ENCODE measurements at places on chromosomes 16 and 17.
A peak's percentile ranks its signal among the peaks of the same experiment; 100 is the strongest.

- DNase-seq: peak; percentile 72
Observed at GRCh38 chr17:43412166-43412565, 13.4 kb downstream of the ARL4D start.

DNA sequence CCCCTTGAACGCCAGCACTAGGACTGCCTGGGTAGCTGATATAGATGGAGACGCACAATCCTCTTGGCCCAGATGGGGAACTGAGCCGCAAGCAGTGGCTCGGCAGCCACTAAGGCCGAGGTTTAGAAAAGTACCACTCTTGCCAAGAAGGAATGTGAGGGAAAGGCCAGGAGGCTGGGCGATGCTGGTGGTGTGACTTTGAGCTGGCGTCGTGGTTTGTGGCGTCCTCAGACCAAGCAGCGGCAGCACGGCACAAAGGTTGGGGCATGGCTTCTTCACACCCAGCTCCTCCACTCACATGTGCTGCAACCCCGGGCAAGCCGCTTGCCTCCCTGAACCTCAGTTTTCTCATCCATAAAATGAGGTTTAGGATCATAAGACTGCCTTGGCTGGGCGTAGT is 15.6 kb downstream of the DCAKD start:
- no peak for DNase-seq

GRCh38 chr17:28282596-28282995 is 36.4 kb upstream of the TMEM97 start:
- DNase-seq: peak; percentile 87

DNA sequence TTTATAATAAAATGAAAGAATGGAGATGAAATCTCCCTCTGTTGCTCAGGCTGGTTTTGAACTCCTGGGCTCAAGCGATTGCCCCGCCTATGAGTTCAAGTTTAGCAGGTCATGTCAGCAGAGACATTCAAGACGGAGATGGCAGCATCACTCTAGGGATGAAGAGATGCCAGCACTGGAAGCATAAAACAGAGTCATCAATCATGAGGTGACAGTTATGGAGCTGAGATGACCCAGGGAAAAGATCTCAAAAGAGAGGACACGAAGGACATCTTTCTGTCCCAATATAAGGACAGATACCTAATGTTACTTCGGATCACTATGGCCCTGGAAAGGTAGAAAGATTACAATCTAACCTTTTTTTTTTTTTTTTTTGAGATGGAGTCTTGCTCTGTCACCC is 11.0 kb upstream of the LCMT1 start:
- DNase-seq: no peak

GRCh38 chr16:87057211-87057881 is 259.8 kb downstream of the C16orf95 start:
- DNase-seq: no peak

Data from NCI-H69 (cell line).